SJCRH30 (cell line): ENCODE measurements at places on chromosomes 6 and 20. TPM values are rescaled to one million over a fixed set of nuclear protein-coding genes. Genes with fewer than 3 reads are reported as not detected.

GTPBP2 gene
- total RNA-seq, result 43.4 and 58.1 TPM in 2 replicates

SALL4 gene
- total RNA-seq, result not detected in 2 replicates

ID4 gene
- 0.66 and 1.2 TPM in 2 replicates for total RNA-seq

DPPA5 gene
- not detected in 2 replicates for total RNA-seq

DDAH2 gene
- 39.1 and 42.7 TPM in 2 replicates for total RNA-seq
